ENCODE measurements at places on chromosomes 7 and 10.

DNA sequence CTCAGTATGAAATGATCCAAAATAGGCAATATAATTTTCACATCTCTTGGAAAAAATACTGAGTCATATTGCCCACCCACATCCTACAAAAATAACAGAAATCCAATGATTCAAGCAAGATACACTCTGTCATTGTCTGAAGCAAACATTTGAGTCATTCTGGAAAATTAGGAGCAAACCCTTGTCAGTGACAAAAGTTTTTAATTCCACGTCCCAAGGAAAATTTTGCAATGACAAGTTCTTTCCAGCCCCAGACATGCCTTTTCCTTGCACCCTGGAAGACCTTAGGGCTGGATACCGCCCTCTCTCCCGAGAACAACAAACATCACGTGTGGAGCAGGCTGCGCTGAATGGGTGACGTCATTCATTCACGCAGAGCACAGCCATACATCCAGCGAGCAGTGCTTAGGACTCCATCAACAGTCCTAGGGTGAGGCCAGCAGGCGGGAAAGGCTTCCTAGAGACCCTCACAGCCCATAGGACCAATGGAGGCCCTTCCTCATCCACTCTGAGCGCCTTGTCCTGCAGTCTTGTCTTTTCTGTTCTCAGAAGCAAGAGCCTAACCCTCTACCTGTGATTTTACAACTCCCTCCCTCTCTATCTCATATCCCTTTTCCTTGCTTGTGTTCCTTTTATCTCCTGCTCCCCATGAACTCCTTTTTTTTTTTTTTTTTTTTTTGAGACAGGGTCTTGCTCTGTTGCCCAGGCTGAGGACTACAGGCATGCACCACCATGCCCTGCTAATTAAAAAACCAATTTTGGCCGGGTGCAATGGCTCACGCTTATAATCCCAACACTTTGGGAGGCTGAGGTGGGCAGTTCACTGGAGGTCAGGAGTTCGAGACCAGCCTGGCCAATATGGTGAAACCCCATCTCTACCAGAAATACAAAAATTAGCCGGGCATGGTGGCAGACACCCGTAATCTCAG, 23.5 kb upstream of the KDM7A start:
- DNase-seq: peak; percentile 46

- DNase-seq: no peak
Observed at GRCh38 chr10:79311581-79312407, 35.5 kb upstream of the PPIF start.

- peak; percentile 85 for DNase-seq
Observed at GRCh38 chr7:30116771-30117170, 18.0 kb upstream of the MTURN start.

DNA sequence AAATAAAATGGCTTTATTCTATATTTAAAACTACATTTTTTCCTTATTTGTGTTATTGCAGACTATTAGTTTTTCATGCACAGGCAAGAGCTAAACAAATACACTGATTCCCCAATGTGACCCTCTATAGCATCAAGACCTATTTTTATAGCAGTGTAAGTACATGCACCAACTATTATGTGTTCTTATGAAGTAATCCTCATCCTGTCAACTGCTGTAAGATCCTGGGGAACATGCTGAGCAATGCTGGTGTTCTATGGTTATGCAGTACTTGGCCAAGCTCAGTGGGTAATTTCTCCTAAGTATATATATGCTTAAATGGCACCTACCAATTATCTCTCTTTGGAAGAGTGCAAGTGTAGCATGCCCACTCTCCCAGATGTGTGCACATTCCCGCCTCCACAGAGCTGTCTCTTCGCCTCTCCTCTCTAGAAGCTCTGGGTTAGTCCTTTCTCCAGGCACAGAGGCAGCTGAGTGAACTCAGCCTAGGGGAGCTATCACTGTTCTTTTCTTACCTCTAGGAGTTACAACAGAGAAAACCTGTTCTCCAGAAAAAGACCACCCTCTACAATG, 428.8 kb downstream of the KCNMA1 start:
- DNase-seq: no peak

DNA sequence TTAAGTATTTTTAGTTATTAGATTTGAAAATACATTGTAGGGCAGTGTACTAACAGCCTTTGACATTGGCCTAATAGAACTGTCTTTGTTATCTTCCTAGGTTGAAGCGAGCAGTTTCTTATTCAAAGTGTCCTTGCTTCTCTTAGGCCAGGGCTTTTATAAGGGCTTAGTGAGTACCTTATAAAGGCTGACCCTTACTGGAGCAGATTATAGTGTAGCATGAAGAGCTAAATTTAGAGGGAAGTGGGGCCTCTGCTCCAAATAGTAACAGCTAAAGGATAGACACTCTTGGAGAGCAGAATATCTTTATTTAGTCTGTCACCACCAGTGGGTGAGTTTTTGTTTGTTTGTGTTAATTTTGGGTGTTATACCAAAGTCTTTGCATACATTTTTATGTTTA, 15.9 kb downstream of the BZW2 start:
- DNase-seq: no peak

GRCh38 chr7:135644154-135644553, 18.2 kb upstream of the STMP1 start:
- DNase-seq: no peak

GRCh38 chr7:5421714-5422395, 1.8 kb downstream of the TNRC18 start:
- peak; percentile 67 for DNase-seq

DNA sequence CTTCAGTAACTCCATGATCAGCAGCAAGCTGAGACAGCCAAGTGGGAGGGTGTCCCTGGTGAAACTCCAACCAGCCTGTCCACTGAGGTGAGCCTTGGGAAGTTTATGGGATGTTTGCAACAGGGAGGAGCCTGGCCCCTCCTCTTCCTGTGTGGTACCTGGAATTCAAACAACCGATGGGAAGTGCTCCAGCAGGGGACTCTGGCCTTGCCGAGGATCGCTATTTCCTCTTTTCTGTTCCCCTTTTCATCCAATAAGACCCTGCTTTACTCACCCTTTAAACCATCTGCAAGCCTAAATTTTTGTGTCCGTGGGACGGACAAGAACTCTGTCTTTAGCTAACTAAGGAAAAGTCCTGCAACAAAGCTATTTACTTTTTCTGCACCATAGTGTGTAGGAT, 491.1 kb upstream of the ZMIZ1 start:
- DNase-seq: no peak

DNA sequence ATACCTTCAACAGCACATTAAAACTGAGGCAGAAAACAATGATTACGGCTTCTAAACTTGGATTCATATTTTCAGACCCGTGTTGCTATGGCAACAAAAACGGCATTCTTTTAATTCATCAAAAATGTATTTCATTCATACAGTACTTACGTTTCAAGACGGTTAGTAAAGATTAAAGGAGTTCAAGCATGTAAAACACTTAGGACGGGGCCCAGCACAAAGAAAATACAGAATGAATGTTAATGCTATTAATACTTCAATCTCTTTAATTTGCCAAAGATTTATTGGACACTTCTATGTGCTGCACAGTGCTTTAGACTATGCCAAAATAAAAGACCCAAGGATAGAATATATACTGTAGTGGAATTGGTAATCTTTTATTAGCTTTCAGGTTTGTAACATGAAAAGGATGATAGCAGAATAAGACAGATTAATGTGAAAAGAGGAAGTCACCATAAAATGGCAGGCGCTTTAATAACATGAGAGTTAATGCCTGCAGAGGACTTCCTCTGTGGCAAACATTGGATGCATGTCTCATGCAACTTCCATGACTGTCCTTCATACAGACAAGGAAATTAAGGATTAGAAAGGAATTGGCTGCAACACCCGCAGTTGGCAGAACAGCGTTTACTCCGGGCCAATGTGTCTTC, 201.6 kb upstream of the KLF6 start:
- no peak for DNase-seq

DNA sequence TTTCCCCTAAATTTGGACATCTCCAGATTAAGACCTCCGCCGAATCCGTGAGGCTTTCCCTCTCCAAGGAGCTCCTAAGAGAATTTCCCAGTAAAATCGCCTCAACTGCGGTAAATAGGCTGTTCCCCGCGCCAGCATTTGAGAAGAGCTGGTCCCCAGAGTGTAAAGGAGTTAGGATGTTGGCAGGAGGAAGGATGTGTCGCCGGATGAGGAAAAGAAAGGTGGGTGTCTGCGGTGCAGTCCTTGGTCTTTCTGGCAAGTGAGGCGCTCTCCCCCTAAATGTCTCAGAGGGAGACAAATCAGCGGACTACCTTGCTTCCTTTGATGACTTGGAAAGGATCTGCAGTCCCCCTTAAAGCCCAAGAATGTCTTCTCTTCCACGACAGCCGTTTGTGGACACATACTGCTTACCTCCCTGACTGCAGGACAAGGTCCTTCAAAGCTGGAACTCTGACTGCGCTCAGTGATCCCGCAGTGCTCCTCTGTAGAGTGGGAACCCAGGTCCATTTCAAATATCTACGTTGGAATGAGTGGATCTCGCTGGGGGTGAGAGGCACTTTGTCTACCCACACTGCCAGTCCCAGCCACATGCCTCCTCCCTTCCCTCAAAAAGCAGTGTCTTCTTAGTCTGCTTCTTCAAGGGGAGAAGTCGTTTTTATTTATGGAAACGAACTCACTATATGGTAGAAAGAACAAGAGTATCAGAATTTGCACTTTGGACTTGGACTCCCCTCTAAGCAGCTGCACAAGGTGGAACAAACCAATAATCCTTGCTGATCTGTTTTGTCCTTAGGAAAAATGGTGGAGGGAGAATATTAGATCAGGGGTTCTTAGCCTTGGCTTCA, 1.1 kb upstream of the DLG5 start:
- DNase-seq: no peak

DNA sequence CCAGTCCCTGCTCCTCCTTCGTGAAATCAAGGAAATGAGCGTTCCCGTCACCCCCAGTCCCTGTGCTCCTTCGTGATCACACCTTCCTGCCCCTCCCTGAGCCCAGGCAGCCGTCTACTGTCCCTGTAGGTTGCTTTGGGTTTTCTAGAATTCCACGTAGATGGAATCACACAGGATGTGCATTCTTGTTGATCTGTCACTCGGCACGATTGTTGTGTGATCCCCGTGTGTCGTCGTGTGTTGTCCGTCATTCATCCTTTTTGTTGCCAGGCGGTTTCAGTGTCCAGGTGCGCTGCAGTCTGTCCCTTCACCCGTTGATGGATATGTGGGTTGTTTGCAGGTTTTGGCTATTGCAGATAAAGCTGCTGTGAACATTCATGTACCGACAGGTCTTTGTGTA, 9.4 kb downstream of the MTG1 start:
- no peak for DNase-seq

DNA sequence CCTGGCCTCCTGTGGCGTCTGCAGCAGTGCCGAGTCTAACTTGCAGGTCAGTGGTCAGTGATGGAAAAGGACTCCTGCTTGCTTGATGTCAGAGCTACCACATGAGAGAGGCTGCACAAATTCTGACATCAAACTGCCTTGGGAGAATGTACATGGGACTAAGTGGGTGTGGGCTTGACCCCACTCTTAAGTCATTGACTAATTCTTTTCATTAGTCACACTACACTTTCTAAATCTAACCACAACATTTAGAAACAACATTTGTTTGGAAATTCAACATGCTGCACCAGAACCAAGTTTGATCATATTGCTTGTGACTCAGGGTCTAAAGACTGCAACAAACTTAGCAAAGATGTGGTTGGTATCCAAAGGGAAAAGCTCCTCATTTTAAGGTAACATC, 24.4 kb upstream of the CDC14C start:
- peak; percentile 2 for DNase-seq

DNA sequence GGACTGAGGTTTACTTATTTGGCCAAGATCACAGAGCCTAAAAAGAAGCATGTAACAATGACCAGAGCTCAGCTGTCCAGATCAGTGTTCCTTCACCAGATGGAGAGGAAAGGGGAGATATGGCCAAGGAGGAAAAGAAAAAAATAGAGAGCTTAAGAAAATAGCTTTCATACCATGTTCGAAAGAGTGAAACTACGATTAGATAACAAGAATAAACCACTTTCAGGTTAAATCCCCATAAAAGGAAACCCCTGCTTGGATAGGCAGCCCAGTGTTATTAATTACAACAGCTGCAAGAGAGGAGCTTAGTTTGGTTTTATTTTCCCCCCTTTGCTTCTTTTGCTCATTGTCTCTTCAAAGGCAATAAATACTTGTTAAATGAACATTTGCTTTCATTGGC, 160.8 kb downstream of the ZNF438 start:
- DNase-seq: no peak

- DNase-seq: no peak
Observed at GRCh38 chr10:73828161-73828560, 16.8 kb upstream of the NDST2 start.

DNA sequence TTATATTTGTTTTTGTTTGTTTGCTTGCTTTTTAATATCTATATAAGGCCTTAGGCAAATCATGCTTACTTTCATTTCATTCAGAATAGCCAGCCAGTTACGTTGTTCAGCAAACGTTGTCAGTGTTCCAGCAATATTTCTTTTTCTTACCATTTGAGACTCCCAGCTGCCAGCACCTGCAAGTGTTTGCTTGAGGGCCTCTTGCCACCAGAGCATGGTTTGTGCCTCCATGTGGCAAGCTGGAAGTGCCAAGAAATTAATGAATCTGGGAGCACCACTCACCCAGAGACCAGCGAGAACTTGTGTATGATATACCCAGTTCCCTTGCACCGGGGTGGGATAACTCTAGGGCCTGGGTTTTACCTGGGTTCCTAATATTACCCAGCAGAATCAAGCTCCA, 177.1 kb upstream of the CSTF2T start:
- DNase-seq: no peak

GRCh38 chr10:110758898-110759297, 112.8 kb upstream of the PDCD4 start:
- peak; percentile 44 for DNase-seq

DNA sequence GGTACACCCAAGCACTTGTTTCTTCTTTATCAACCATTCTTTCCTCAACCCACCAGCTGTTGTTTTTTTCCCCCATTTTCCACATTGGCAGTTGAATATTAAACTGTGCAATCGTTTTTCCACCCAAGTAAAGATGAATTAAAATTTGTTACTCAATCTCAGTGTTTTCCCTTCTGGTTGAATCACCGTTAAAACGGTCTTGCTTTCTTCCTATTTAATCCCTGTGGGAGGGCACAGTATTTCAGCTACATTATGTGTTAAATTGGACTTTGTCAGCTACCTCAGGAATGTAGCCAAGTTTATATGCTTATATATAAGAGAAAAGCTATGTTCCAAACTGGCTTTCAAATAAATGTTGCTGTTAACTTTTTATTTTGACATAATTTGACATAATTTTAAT, 19.9 kb downstream of the SLC35G1 start:
- DNase-seq: no peak

DNA sequence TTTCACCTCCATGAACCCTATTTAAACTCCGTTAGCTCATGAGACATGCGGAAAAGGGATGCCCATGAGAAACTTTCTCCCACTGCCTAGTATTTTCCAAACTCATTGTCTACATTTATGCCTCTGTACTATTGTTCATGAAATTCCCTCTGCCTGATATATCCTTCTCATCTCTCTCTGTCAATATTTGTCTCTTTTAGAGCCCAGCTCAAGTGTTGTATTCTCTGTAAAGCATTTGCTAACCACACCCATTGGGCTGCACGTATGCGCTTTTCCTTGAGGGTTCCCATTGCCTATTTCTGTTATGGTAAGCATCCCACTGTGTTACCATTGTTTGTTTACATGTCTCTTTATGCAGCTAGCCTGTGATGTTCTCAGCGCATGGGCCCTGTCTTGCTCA, 211.4 kb downstream of the MDFIC start:
- DNase-seq: no peak

- DNase-seq: no peak
Observed at GRCh38 chr7:2381881-2382509, 21.4 kb upstream of the CHST12 start.
